Fibroblast of mammary gland (primary cell): ENCODE measurements at places on chromosomes 2 and 18.

- no peak for DNase-seq
Observed at GRCh38 chr18:63894106-63894772, 6.7 kb downstream of the SERPINB2 start.

DNA sequence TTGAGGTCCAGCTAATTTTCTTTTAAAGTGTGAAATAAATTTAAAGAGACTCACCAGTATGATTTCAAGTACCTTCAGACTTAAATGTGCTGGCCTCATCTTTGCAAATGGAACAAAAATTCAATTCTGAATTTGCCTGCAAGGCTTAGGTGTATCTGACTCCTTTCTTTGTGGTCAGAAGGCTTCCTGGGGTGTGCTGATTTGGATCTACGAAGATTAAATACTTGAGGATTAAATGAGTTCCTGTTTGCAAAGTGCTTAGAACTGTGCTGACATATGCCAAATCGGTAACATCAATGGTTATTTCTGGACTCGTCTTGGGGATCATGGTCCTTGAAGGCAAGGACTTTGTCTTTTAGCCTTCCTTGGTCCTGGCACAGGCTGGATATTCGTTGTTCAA, 9.7 kb downstream of the KLHL29 start:
- no peak for DNase-seq

GRCh38 chr18:48742706-48743475, 204.1 kb downstream of the CTIF start:
- peak; percentile 88 for DNase-seq

DNA sequence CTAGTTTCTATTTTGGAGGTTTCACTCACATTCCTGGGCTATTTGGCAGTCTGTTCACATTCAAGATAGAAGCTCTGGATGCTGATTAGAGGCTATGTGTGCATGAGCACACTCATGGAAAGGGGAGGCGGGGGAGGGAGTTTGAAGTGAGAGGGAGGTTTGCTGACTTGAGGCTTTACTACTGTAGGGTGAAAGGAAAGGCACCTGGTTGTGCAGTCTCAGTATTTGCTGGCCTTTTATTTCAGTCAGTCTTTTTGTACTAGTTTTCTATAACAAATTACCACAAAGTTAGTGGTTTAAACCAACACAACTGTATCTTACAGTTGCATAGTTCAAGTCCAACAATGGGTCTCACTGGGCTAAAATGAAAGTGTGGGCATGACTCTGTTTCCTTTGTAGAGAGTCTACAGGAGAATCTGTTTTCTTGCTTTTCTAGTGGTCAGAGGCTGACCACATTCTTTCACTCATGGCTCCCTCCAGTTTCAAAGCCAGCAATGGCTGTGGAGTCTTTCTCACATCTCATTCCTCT, 47.7 kb upstream of the NR4A2 start:
- no peak for DNase-seq

DNA sequence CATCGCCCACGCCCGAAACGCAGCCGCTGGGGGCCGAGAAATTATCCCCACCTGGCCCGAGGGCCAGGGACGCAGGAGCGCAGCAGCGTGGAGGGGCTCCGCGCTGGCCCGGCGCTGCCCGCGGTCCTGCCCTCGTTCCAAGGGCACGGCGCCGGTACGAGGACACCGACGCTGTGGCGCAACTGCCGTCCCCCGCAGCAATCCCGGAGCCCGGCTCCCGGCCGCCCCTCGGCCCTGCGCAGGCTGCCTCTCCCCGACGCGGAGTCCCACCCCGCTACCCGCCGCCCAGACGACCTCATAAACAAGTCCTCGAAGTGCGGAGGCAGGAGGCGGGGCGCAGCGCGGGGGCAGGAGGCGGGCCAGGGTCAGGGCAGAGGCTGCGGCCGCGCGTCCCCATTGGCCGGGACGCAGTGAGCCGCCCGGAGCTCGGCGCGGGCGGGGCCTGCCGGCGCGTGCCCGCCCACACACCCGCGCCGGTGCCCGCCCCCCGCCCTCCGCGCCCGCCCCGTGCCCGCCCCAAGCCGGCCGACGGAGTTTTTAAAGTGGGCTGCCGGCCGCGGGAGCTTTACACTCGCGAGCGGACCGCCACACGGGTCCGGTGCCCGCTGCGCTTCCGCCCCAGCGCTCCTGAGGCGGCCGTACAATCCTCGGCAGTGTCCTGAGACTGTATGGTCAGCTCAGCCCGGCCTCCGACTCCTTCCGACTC, at the start of gene EPAS1:
Gene EPAS1, plus strand, starts transcription at position 568 of the 706 bp plus-strand sequence. CDS start 505 bp downstream, outside the sequence.
- peak; percentile 82 for DNase-seq

- DNase-seq = peak; percentile 80
Observed at GRCh38 chr2:177338177-177338721, 54.3 kb upstream of the AGPS start.
